Astrocyte (in vitro differentiated cells and primary cell): ENCODE measurements at places on chromosomes 7 and 10. TPM values are rescaled to one million over a fixed set of nuclear protein-coding genes. Genes with fewer than 3 reads are reported as not detected.
A peak's percentile ranks its signal among the peaks of the same experiment; 100 is the strongest.

DNA sequence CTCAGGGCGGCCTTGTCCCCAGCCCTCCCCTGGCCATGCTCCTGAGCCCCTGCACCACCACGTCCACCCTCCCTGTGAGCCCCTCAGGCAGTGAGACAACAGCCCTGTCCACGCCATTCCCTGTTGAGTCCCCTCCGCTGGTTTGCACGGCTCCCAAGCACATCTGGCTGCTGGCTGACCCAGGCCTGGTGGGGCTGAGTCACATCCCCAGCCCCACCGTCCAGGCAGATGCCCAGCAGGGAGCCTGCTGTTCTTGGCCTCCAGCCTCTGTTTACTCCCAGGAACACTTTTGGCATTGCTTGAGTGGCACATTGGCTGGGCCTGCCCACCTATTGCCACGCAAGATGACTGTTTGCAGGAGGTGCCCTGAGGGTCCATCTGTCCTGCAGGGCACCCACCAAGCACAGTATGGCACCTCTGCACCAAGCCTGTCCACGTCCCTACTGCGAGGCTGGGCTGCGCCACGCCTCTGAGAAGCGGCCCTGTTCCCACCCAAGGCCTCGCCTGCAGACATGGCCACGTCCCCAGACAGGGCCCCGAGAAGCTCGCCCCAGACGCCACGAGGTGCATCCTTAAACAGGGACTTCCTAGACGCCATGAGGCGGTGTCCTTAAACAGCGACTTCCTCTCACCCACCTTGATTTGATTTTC is 48.4 kb upstream of the INPP5A start:
- H3K36me3 ChIP-seq = no peaks in the 10 kb centered on the region
- no peaks in the 10 kb centered on the region for H3K27me3 ChIP-seq
- H3K4me1 ChIP-seq = peaks cover 10% of the 10 kb centered on the region

DNA sequence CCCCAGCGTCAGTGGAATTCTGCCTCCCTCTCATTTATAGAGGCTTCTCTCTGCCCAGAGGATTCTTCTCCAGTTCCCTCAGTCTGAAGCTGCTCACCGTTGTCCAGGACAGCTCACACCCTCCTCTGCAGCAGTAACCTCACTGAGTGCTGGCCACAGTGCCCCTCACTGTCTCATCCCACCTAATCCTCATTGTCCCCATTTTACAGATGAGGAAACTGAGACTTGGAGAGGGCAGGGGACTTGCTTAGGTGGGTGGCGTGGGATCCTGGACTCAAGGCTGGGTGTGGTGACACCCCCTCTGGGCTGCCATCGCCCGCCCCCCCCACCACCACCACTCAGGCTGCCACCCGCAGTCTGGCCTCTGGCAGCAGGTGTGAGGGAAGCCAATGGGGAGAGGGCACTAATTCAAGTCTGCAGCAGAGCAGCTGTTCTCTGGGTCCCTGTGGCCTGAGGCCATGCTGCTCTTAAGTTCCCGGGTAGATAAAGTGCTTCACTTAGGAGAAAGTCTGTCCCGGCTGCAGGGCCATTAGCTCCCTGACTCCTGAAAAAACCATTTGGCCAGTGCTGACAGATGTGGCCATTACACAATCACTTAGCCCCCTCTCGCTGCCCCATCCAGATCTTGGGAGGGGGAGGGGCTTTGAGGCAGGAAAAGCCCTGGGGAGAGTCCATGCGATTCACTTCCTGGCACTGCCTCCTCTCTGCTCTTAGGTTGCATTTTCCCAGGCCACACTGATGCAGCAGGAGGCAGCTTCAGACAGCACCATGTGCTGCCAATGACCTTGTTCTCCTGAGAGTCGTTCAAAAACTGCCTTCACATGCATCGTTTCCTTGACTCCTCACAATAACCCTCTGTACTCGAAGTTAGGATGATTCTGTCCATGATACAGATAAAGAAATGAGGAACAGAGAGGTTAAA is 36.3 kb downstream of the DRGX start:
- H3K36me3 ChIP-seq = no peaks in the 10 kb centered on the region
- H3K27ac ChIP-seq = no peak overlapping the region
- no peaks in the 10 kb centered on the region for H3K27me3 ChIP-seq
- no peaks in the 10 kb centered on the region for H3K4me1 ChIP-seq
- no peak overlapping the region for H3K4me3 ChIP-seq

SLC16A9 gene
- 3.4 and 4.4 TPM in 2 replicates for total RNA-seq

CPA1 gene
- not detected in 2 replicates for total RNA-seq

DNA sequence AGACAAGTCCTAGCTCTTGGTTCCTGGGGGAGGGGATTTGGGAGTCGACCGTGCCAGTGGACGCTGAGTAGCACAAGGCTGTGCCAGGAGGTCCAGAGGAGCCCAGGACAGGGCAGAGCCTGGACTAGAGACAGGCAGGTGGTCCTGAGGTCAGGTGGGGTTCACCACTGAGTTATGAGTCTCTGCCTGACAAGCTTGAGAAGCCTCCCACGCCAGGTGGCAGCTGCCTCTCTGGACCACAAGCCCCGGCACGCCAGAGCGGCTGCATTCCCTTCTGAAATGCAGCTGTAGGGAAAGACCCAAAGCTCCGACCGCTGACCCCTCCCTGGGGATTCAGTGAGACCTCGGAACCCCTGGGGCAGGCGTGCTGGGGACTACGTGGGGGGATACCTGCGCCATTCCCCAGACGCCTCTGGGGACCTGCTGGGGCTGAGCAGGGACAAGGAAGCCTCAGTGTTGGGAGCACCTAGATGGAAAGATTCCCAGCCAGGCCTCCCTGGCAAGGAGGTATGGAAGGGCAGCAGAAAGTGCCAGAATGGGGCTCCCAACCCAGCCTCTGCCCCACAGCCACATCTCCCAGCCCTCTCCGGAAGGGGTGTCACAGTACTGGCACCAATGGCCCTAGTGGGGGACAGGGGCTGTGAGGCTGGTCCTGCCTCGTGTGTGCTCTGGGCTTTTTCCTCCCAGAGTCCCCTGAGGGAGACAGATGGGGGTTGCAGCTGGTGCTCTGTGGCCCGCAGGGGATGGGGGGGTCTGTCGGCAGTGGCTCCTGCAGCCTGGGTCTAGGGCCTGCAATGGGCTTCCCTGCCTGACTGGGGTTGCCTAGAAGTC is 29.0 kb downstream of the PDGFA start:
- H3K4me3 ChIP-seq = no peak overlapping the region
- DNase-seq = no peak
- no peaks in the 10 kb centered on the region for H3K36me3 ChIP-seq
- H3K27ac ChIP-seq = no peak overlapping the region
- peaks cover 12% of the 10 kb centered on the region for H3K27me3 ChIP-seq

GRCh38 chr7:16982640-16983350 is 101.0 kb upstream of the AGR3 start:
- peaks cover 11% of the 10 kb centered on the region for H3K4me1 ChIP-seq
- H3K36me3 ChIP-seq = no peaks in the 10 kb centered on the region
- no peak overlapping the region for H3K4me3 ChIP-seq
- no peak overlapping the region for H3K27ac ChIP-seq
- peak; percentile 40 for DNase-seq
- H3K27me3 ChIP-seq = no peaks in the 10 kb centered on the region

CYP2C9 gene
- total RNA-seq = not detected in 2 replicates

BMPER gene
- 2.1 and 4.4 TPM in 2 replicates for total RNA-seq

MEIG1 gene
- total RNA-seq = 0.43 and 0.53 TPM in 2 replicates
